IPS DF 6.9 (cell line): ENCODE measurements at places on chromosomes 13 and 19.

GRCh38 chr19:10718205-10719196, 622 bp downstream of the DNM2 start:
- DNase-seq: no peak
- peak overlapping the region; percentile 74 for H3K4me3 ChIP-seq
- H3K27ac ChIP-seq: no peak overlapping the region
- H3K36me3 ChIP-seq: no peaks in the 10 kb centered on the region

DNA sequence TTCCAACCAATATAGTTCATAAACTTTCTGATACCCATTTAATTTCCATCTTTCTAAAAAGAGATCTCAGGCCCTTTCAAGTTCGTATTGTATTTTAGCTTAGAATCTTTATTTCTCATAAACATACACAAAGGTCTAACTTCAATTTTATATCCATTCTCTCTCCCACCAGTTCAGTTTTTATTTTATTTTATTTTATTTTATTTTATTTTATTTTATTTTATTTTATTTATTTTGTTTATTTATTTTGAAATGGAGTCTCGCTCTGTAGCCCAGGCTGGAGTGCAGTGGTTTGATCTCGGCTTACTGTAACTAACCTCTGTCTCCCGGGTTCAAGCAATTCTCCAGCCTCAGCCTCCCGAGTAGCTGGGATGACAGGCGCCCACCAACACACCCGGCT, 552.8 kb downstream of the SLITRK5 start:
- DNase-seq: no peak
- H3K27me3 ChIP-seq: no peaks in the 10 kb centered on the region
- H3K36me3 ChIP-seq: no peaks in the 10 kb centered on the region
- no peaks in the 10 kb centered on the region for H3K4me1 ChIP-seq
- H3K4me3 ChIP-seq: no peak overlapping the region

DNA sequence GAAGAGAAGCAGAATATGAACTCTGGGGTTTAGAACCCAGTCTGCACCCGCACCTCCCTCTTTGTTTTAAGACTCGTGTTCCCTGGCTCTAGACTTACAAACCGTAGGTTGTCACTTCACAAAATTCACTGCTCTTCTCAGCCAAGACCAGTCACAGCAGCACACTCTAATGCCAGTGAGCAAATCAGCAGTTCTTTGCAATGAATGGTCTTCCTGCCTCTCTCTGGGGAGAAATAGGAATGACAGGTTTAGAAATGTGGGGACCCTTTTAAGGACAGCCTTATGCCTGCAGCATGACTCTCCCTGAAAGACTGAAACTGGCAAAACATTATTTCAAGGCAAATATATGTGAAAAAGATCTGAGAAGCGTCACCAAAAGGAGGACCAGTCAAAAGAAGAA, 156.9 kb downstream of the KCTD15 start:
- no peaks in the 10 kb centered on the region for H3K36me3 ChIP-seq
- no peaks in the 10 kb centered on the region for H3K4me1 ChIP-seq
- H3K4me3 ChIP-seq: no peak overlapping the region
- H3K27ac ChIP-seq: no peak overlapping the region

DNA sequence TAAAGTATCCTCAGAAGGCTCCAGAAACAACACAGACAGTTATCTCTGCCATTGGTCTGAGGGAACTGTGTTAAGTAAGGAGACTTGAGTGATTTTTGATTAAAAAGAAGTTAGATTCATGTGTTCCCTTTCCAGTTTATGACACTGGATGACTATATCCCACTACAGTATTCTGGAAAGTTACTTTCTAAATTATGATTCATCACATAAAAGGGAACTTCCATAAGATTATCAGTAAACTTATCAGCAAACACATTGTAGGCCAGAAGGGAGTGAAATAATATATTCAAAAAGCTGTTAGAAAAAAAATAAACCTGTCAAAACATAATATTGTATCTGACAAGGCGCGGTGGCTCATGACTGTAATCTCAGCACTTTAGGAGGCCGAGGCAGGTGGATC, 700.0 kb downstream of the SLITRK6 start:
- no peaks in the 10 kb centered on the region for H3K4me1 ChIP-seq
- H3K27me3 ChIP-seq: no peaks in the 10 kb centered on the region
- H3K27ac ChIP-seq: no peak overlapping the region
- H3K36me3 ChIP-seq: no peaks in the 10 kb centered on the region
- no peak for DNase-seq
- no peak overlapping the region for H3K4me3 ChIP-seq

GRCh38 chr13:43363156-43363953, 340.0 kb downstream of the DNAJC15 start:
- no peak for DNase-seq
- H3K36me3 ChIP-seq: no peaks in the 10 kb centered on the region
- no peaks in the 10 kb centered on the region for H3K27me3 ChIP-seq
- H3K27ac ChIP-seq: no peak overlapping the region
- no peak overlapping the region for H3K4me3 ChIP-seq
- peaks cover 5% of the 10 kb centered on the region; the same call in 1 of the 2 replicates for H3K4me1 ChIP-seq

DNA sequence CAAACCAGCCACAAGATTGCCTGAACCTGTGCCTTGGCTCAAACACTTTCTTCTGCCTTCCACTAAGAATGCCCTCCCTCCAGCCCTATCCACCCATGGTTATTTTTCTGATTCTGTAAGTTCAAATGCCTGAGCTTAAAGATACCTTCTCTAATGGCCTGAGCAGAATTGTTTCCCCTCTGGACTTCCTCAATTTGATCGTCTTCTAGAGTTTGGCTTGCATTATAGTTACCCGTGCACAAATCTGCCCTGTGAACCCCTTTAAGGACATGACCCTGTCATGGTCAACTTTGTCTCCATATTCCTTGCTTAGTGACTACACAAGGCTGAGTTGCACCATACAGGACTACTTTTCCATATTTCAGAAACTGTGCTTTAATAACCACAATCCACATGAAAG, 481.0 kb downstream of the FOXO1 start:
- H3K27ac ChIP-seq: no peak overlapping the region
- no peak for DNase-seq
- H3K36me3 ChIP-seq: no peaks in the 10 kb centered on the region
- no peak overlapping the region for H3K4me3 ChIP-seq
- no peaks in the 10 kb centered on the region for H3K27me3 ChIP-seq
- peaks cover 4% of the 10 kb centered on the region; the same call in 1 of the 2 replicates for H3K4me1 ChIP-seq

- no peak overlapping the region for H3K27ac ChIP-seq
- no peak overlapping the region for H3K4me3 ChIP-seq
- no peak for DNase-seq
- no peaks in the 10 kb centered on the region for H3K27me3 ChIP-seq
These were observed 5.3 kb upstream of the KANK2 start for GRCh38 chr19:11202488-11203193.

DNA sequence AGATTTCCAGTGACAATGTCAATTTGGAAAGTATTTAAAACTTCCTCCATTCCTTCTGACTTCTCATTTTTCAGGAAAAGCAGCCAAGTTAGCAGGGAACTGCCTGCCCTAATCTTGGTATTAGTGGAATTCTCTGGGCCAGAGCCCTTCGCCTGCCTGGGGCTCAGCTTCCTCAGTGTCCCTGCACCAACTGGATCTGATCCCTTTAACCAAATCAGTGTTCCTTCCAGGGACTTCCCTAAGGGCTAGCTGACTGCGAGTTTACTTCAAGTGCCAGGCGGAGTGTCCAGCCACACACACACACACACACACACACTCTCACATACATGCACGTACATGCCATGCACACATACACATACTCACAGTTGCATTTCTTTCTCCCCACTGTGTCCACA, 20.0 kb downstream of the RAB20 start:
- H3K36me3 ChIP-seq: no peaks in the 10 kb centered on the region
- no peak for DNase-seq
- H3K27me3 ChIP-seq: no peaks in the 10 kb centered on the region
- no peaks in the 10 kb centered on the region for H3K4me1 ChIP-seq
- H3K4me3 ChIP-seq: no peak overlapping the region

DNA sequence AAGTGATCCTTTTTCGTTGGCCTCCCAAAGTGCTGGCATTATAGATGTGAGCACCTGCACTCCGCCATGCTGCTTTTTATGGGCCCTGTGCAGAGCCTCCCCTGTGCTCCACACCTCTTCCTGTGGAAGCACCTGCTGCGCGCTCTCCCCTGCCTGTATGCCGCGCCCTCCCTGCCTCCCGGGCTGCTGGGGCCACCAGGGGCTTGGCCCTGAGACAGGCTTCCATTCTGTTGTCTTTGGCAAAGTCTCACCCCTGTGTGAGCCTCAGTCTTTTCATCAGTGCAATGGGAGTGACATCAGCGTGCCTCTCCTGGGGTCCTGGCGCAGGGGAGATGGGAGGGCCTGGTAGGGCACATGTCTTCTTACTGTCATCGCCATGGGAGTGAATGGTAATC, 1.3 kb downstream of the FAM174C start:
- no peak overlapping the region for H3K27ac ChIP-seq
- H3K4me3 ChIP-seq: no peak overlapping the region; the same call in 1 of the 2 replicates
- peaks cover 37% of the 10 kb centered on the region for H3K36me3 ChIP-seq
- no peaks in the 10 kb centered on the region for H3K27me3 ChIP-seq
- DNase-seq: no peak

DNA sequence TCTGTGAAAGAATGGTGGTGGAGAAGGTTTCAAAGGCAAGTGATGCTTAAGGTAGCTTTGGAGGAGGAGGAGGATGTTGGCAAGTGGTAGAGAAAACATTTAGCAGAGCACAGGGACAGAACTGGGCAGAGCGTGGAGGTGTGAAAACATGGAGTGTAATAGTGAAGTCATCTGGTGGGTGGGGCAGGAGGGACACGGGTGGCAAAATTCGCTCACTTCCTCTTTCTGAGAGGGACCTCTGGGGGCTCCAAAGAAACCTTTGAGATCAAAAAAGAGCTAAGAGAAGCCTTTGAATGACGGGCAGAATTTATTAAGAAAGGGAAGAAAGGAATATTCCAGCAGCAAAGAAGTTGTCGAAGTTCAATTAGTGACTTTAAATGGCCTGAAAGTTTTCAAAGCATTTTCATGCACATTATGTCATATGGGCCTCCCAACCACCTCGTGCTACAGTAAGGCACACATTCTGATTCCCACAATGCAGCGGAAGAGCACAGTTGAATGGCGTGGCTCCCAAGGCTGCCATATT, 82.8 kb downstream of the STARD13 start:
- no peak overlapping the region for H3K27ac ChIP-seq
- H3K4me3 ChIP-seq: no peak overlapping the region
- 0 out of 2 replicates have a peak, but pooled peaks cover 1% of the 10 kb centered on the region for H3K4me1 ChIP-seq

- DNase-seq: no peak
- peaks cover 2% of the 10 kb centered on the region; the same call in 1 of the 2 replicates for H3K4me1 ChIP-seq
- no peak overlapping the region for H3K4me3 ChIP-seq
- no peaks in the 10 kb centered on the region for H3K27me3 ChIP-seq
- H3K27ac ChIP-seq: no peak overlapping the region
- H3K36me3 ChIP-seq: no peaks in the 10 kb centered on the region
These were observed 59.3 kb downstream of the TNFSF13B start for GRCh38 chr13:108328848-108329247.

- H3K27ac ChIP-seq: no peak overlapping the region
- no peaks in the 10 kb centered on the region for H3K36me3 ChIP-seq
- peaks cover 9% of the 10 kb centered on the region for H3K4me1 ChIP-seq
- no peaks in the 10 kb centered on the region for H3K27me3 ChIP-seq
- no peak for DNase-seq
- no peak overlapping the region for H3K4me3 ChIP-seq
These were observed 1.3 kb downstream of the NTN5 start for GRCh38 chr19:48671446-48671995.

DNA sequence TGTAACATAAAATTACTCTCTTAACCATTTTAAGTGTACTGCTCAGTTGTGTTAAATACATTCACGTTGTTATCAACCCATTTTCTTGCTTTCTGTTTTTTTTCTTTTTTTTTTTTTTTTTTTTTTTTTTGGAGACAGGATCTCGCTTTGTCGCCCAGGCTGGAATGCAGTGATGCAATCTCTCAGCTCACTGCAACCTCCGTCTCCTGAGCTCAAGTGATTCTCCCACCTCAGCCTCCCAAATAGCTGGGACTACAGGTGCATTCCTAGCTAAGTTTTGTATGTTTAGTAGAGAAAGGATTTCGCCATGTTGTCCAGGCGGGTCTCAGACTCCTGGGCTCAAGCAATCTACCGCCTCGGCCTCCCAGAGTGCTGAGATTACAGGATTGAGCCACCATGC, 42.5 kb upstream of the C13orf42 start:
- H3K27ac ChIP-seq: no peak overlapping the region
- H3K27me3 ChIP-seq: no peaks in the 10 kb centered on the region
- H3K36me3 ChIP-seq: no peaks in the 10 kb centered on the region
- peaks cover 9% of the 10 kb centered on the region; the same call in 1 of the 2 replicates for H3K4me1 ChIP-seq
- DNase-seq: no peak

- H3K4me1 ChIP-seq: peaks cover 10% of the 10 kb centered on the region
- no peak for DNase-seq
These were observed 3.4 kb downstream of the PPM1N start for GRCh38 chr19:45501730-45502014.

GRCh38 chr19:30049846-30050667, 108.0 kb downstream of the URI1 start:
- no peaks in the 10 kb centered on the region for H3K27me3 ChIP-seq
- no peak overlapping the region for H3K27ac ChIP-seq
- H3K4me1 ChIP-seq: no peaks in the 10 kb centered on the region; the same call in 1 of the 2 replicates

DNA sequence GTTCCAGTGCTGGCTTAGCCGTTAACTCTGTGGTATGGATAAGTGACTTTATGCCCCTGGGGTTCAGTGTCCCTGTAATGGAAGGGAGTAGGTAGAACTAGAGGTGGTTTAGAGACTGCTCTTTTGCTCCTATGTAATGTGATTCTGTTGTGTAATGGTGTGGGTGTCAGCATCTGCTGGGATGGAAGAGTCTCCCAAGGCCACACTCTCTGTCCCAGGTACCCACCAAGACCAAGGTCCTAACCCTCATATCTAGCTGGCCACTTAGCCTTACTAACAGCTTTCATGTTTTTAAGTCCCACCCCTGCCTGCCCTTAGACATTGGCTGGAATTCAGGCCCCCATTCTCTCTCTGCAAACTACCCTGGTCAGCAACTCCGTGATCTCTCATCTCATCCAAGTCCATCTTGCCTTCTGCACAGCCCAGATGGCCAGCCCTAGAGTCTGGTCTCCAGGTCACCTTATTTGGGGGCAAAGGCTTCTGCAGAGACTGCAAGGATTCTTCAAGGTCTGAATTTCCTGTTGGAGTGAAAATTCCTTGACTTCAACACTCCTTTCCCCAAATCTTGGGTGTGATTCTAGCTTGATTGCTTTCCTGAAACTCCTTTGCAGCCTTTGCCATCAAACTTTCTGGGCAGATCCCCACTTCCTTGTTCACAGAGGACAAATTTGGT, 48.4 kb downstream of the SERP2 start:
- H3K4me3 ChIP-seq: no peak overlapping the region
- H3K27ac ChIP-seq: no peak overlapping the region
- no peak for DNase-seq

GRCh38 chr19:48102870-48103751, 7.5 kb downstream of the PLA2G4C start:
- H3K36me3 ChIP-seq: no peaks in the 10 kb centered on the region
- H3K27ac ChIP-seq: no peak overlapping the region
- H3K4me3 ChIP-seq: no peak overlapping the region; the same call in 1 of the 2 replicates
- no peaks in the 10 kb centered on the region for H3K27me3 ChIP-seq
- DNase-seq: peak; percentile 52
